Psoas muscle (tissue), 8 donors: ENCODE measurements at places on chromosomes 2 and 18. TPM values are rescaled to one million over a fixed set of nuclear protein-coding genes. Genes with fewer than 3 reads are reported as not detected.

The EVX2 gene
- not detected for total RNA-seq

- DNase-seq = peak; percentile 44
- H3K4me3 ChIP-seq = no peak overlapping the region
- peaks cover 4% of the 10 kb centered on the region for H3K4me1 ChIP-seq
- H3K27me3 ChIP-seq = no peaks in the 10 kb centered on the region
These were observed 97.9 kb upstream of the NOL4 start for GRCh38 chr18:34322365-34323289.

DNA sequence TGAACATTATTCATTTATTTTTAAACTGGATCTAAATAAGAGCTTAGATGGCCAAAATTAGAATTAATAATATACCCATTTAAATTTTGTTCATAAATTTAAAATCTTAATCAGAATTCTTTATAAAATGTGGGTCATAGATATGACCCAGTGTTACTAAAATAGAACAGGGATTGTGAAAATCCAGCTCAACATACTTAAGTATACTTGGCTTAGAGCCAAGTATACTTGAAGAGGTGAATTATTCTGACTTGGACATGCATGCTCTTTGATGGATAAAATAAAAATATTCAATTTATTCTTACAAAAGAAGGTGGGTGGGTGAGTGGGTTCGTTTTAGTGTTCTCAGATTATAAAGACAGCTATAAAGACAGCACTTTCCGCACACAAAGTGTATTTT, 70.7 kb downstream of the SPOPL start:
- H3K4me3 ChIP-seq = no peak overlapping the region
- H3K27ac ChIP-seq = no peak overlapping the region
- H3K4me1 ChIP-seq = peaks cover 8% of the 10 kb centered on the region

DNA sequence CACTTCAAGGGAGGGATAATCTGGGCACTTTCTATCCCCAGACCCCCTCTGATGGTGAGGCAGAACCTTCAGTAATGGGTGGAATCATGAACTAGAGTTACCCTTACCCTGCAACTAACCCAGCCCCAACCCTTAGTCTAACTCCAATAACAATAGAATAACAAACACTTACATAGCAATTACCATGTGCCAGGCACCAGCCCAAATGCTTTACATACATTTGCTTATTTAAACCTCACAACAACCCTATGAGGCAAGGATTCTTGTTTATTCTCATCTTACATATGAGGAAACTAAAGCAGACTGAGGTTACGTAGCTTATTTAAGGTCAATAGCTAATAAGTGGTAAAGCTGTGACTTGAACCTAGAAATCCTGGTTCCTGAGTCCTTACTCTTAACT, 132.8 kb downstream of the CYP26B1 start:
- no peaks in the 10 kb centered on the region for H3K36me3 ChIP-seq
- no peaks in the 10 kb centered on the region for H3K4me1 ChIP-seq
- no peak overlapping the region for H3K4me3 ChIP-seq
- DNase-seq = no peak

GRCh38 chr18:67001052-67001451, 397.2 kb upstream of the CDH19 start:
- no peak for DNase-seq
- H3K27me3 ChIP-seq = no peaks in the 10 kb centered on the region
- no peak overlapping the region for H3K27ac ChIP-seq
- no peaks in the 10 kb centered on the region for H3K4me1 ChIP-seq

DNA sequence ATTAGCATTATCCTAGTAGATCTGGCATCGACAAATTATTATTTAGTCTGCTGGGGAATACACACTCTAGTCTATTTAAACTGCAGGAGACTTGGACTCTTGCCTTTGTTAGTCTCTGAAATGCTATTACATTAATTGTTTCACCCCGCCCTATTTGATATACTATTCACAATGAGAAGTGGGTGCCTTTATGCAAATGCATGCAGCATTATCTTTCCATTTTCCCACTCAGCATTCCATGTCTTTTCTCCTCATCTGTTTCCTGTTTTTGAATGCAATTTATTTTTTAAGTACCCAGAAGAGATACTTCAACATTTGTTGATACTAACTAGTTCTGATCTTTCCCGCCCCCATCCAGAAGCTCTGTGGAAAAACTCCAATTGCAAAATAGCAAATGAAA, 395.3 kb upstream of the NXPH2 start:
- DNase-seq = no peak
- no peak overlapping the region for H3K27ac ChIP-seq
- H3K36me3 ChIP-seq = no peaks in the 10 kb centered on the region
- H3K4me3 ChIP-seq = no peak overlapping the region
- H3K27me3 ChIP-seq = no peaks in the 10 kb centered on the region
